ENCODE measurements at places on chromosomes 4 and X.

- DNase-seq: no peak
Observed at GRCh38 chr4:174317531-174317930, 33.8 kb downstream of the CEP44 start.

DNA sequence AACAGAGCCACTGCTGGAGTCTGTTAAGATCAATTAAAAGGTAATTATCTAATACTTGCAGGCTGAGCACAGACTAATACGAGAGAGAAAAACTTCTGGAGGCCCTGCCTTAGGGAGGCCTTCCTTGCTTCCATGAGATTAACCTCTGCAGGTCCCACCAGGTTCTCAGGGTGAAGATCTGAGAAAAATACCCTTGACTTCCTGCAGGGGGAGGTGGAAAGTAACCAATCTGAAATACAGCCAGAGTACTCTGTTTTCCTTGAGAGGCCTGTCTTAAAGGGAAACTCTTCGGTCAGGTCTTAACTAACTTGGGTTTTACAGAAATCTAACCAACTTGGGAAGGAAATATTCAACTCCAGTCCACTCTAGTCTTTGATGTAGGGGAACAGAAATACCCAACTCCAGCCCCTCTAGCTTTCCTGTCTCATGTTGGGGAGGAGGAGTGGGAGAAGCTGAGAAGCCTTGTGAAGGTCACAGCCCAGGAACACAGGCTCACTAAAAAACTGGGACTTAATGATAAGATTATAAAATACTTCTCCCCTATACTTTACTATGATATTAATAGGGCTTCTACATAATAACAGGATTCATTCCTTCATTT, 77.1 kb downstream of the TBCK start:
- DNase-seq: no peak

GRCh38 chr4:11397819-11398610, 30.7 kb downstream of the HS3ST1 start:
- no peak for DNase-seq

GRCh38 chr4:121198251-121198650, 34.1 kb upstream of the TNIP3 start:
- DNase-seq: no peak

DNA sequence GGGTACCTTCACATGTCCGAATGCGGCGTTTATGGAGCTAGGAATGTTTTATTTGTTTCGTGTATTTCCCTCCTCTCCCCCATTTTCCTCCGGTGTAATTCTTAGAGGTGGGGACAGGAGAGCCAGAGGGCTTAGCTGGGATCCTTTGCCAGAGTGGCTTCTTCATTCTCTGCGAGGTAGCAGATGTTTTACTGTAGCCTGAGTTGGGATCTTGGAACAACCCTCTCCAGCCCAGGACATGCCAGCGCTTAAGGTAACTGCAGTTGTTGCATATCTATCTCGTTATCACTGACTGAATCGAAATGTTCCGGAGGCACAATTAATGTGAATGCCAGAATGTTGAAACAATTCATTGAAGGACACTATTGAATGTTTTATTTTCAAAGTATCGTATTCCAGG, 59.0 kb upstream of the DYNLT3 start:
- DNase-seq: no peak

DNA sequence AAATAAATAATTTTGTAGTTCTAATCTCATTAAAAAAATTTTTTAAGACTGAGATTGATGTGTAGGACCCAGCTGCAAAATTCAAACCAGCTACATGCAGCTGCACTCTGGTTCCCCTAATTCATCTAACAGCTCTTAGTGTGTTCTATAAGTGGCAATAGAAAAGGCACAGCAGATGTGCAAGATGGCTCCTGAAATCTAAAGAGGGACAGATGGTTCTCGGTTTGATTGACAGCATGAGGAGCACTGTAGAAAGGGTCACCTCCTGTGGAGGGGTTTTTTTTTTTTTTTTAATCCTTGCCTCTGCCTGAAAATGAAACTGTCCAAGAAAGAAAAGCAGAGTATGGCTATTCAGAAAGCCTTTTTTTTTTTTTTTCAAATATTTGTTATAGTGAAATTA, 16.9 kb upstream of the OCIAD1 start:
- DNase-seq: no peak

DNA sequence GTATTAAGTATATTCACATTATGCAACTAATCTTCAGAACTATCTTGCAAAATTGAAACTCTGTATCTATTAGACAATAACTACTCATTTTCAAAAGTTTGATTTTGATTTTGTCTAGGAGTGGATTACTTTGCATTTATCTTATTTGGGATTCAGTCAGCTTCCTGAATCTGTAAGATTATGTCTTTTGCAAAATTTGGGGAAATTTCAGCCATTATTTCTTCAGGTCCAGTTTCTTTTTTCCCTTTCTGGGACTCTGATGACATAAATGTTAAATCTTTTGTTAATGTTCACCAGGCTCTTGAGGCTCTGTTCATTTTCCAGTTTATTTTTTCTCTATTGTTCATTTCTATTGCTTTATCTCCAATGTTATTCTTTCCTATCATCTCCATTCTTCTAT, 15.0 kb downstream of the RPS6KA3 start:
- no peak for DNase-seq

- DNase-seq: no peak
Observed at GRCh38 chrX:86604607-86605006, 456.4 kb downstream of the DACH2 start.

DNA sequence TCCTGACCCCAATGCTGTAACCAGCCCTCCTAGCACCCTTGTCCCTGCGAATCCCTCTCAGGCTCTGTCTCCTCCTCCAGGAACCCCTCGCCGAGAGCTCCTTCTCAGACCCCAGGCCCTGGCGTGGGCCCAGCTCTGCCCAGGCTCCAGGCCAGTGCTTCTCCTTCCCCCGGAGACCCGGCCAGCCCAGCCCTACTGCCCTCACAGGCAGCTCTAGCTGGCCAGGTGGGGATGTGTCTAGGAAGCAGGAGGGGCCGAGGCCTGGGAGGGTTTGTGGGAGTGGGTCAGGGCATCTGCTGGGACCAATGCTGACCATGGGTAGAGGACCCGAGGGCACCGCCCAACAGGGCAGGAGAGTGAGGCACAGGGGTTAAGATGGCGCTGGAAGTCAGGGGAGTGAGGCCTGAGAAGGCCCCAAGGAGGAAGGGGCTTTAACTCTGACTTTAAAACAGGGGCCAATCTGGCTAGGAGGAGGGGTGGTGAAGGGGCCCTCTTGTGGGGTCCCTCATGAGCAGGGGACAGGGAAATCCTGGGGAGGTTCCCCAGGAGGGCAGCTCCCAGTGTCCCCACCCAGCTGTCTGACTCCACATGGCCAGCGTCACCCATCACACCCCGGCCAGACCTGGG, 64.7 kb upstream of the NKX1-1 start:
- no peak for DNase-seq

DNA sequence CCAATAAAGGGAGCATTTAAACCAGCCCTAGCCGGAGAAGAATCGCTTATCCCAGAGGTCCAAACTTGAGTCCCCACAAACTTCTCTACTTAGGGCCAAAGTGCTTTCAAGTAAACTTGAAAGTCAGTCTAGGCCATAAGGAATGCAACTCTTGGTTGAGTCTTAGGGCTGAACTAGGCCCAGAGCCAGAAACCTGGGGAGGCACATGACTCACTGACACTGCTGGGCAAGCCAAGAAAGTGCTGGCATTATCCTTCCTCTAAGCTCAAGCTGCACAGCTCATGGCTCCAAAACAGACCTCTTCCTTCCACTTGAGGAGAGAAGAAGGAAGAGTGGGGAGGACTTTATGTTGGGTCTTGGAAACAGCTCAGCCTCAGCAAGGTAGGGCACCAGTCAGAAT, 1257.3 kb upstream of the DIAPH2 start:
- DNase-seq: no peak

DNA sequence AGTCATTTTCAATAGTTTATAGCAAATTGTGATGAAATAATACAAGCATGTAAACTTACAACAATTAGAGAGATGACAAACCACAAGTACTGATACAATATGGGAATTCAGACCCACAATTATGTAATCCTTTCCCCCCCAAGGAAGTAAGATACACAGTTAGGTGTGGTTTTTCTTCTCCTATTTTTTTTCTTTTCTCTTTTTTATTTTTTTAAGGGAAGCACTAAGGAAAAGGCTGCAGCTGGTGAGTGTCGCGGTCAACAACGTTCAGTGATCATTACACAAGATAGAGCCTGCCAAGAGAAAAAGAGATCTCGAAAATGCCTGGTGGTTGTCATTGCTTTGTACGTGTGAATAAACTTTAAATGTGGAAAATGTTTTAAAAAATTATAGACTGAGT, 9.8 kb downstream of the NDNF start:
- DNase-seq: no peak

DNA sequence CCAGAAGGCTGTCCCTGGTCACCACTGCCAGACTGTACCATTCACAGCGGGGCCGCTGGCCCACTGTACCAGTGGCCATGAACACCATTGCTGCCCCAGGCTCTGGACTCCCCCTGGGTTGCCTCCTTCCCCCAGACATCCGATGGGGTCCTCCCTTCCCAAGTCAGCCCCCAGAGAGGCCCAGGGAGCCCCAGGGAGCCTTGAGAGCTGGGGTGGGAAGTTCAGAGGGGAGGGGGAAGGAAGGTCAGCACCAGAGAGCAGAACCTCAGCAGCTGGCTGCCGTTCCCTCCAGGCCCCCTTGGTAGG, 441 bp upstream of the ARHGAP4 start:
- no peak for DNase-seq

DNA sequence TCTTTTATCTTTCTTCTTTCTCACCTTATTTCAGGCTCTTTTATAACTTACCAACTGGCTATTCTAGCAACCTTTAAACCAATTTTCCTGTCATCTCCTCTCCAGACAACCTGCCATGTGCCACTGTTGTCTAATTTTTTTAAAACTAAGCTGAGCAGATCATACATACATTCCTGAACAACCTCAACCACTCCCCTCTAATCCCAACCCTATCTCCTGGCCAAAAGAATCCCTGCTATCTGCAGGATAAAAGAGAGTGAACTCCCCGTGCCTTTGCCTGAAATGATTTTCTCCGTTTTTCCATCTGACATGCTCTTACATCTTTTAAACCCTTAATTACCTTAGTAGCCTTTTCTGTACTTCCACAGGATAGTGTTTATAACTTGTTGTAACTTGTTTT, 35.5 kb downstream of the DCUN1D4 start:
- no peak for DNase-seq

DNA sequence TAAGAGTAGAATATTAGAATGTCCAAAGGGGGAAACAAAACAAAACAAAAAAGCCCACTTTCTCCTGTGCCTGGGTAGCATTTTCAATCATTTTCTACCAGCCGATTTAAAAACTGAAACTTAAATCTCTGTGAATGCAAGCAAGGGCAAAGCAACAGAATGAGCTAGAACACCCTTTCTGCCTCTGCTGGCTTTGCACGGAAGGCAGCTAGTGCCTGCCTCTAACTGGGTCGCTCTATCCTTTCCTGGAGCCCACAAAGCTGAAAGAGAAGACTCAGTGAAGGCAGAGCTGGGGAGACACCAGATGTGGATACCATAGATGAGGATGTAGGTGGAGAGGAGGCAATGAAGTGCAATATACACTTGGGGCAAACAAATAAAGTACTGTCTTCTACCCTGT, 248.9 kb upstream of the TTC29 start:
- no peak for DNase-seq

- DNase-seq: no peak
Observed at GRCh38 chr4:154308207-154308606, 183.4 kb downstream of the DCHS2 start.

DNA sequence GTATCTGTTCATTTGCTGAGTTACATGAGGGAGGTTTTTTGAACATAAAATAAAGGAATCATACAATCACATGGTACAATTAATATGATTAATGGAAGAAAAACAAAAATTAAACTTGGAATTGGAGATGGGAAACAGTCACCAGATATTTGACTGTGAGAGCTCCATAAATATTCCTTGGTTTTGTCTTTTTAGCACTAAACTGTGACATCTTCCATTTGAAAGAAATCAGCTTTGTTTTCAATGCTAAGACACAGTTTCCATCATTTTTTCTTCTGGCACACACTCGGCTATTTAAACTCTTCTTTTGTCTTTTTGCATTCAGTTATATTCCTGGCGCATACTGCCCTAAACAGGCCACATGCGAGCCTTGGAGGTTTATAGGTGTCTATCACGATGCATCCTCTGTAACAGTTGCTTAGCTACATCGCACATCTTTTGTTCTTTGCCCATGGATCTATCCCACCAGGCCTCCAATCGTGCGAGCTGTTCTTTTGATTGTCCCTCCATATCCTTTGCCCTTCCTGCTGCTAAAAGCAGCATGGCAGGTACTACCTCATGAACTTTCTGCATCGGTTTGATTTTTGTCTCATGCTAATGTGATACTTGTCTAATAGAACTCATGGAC, 158.3 kb downstream of the LDB2 start:
- DNase-seq: no peak

GRCh38 chr4:152961773-152962115, 25.6 kb downstream of the FHDC1 start:
- no peak for DNase-seq

- DNase-seq: no peak
Observed at GRCh38 chrX:154378059-154378798, 866 bp upstream of the EMD start.

DNA sequence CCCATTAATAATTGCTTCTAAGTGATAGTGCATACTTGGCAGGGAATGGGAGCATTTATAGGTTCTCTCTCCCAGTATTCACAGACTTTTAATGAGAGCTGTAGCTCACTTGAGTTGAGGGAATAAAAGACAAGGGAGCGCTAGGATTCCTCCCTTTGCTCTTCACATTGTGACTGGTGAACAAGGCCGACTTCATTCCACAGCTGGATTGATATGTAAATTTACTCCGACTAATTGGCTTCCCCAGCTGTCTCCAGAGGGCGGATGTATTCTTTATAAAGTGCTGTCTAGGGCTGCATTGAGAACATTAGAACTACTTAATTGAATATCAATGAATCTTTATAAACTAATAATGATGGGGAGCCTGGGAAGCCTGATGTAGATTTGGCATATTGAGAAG, 63.4 kb downstream of the GPR50 start:
- no peak for DNase-seq

- no peak for DNase-seq
Observed at GRCh38 chr4:144564358-144564757, 81.6 kb upstream of the HHIP start.
